ENCODE measurements at places on chromosomes 5 and 9.

- no peak for DNase-seq
These were observed 29.6 kb upstream of the MED27 start for GRCh38 chr9:132109291-132109690.

DNA sequence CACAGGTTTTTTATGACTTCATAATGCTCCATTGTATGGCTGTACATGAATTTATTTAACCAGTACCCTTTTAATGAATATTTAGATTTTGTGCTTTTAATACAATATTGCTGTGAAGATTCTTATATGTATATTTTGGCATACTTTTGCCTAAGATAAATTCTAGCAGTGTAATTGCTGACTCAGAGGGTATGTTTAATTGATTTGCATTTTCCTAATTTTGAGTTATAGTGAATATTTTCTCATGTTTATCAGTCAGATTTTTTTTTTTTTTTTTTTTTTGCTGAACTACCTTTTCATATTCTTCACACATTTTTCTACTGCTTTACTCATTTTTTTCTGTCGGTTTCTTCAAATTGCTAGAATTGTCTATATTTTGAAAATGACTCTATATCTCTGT, 222.6 kb downstream of the VPS13A start:
- no peak for DNase-seq

GRCh38 chr5:95863383-95863757, 40.8 kb upstream of the GLRX start:
- DNase-seq: no peak

GRCh38 chr9:76475686-76476085, 16.7 kb downstream of the GCNT1 start:
- DNase-seq: no peak

DNA sequence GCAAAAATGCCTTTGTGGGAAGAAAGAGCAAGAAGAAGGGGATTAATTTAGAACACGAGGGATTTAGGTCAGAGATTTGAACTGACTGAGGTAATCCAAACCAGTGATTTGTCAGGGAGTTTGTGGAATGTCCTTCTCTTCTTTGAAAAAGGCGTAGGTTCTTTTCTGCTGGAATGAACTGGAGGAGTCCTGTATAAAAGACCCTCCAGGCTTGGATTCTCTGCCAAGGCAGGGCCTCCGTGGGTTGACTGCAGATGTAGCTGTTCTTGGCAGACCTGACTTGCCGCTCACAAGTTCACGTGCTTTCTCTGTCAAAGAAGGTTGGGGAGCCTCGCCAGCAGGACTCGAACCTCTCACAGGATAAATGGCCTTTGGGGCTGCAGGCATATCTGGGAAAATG, 62.8 kb upstream of the STC2 start:
- no peak for DNase-seq
